Right hindlimb (tissue), 1 donor: ENCODE measurements at places on chromosomes 1 and 21.

GRCh38 chr1:207518608-207519236, 22.8 kb downstream of the CR1 start:
- DNase-seq: no peak

DNA sequence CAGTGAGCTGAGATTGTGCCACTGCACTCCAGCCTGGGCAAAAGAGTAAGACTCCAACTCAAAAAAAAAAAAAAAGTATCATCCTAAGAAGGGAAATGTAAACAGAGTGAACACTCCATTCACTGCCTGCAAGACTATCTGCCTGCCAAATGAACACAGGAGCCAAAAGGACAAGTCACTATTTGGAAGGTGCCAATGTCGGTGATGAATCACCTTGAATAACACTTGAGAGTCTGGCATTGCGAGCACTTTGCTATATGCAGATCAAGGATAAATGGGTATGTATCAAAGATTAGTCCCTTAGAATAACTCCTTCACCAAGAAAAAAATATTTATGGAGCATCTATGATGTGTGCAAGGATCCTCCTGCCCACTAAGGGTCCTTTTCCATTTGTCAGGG, 6.6 kb downstream of the UBR4 start:
- DNase-seq: no peak

GRCh38 chr1:196649990-196650389, 1.9 kb upstream of the CFH start:
- DNase-seq: no peak

DNA sequence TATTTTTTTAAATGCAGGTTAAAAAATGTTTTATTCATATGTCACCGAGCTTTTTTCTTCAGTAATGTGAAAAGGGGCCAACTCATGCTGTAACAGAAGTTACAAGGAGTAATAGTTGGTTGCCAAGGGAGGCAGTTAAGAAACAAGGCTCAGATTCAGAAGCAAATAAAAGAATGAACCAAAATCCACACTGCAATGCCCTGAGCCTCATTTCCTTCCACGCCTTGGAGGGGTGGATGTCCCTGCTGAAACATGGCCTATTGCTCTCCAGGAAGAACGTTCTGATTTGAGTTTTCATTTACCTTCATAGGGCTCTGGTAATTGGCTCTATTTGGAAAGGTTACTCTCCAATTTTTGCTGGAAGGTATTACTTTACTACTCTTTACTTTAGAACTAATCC, 24.4 kb downstream of the ALG14 start:
- peak; percentile 45 for DNase-seq

DNA sequence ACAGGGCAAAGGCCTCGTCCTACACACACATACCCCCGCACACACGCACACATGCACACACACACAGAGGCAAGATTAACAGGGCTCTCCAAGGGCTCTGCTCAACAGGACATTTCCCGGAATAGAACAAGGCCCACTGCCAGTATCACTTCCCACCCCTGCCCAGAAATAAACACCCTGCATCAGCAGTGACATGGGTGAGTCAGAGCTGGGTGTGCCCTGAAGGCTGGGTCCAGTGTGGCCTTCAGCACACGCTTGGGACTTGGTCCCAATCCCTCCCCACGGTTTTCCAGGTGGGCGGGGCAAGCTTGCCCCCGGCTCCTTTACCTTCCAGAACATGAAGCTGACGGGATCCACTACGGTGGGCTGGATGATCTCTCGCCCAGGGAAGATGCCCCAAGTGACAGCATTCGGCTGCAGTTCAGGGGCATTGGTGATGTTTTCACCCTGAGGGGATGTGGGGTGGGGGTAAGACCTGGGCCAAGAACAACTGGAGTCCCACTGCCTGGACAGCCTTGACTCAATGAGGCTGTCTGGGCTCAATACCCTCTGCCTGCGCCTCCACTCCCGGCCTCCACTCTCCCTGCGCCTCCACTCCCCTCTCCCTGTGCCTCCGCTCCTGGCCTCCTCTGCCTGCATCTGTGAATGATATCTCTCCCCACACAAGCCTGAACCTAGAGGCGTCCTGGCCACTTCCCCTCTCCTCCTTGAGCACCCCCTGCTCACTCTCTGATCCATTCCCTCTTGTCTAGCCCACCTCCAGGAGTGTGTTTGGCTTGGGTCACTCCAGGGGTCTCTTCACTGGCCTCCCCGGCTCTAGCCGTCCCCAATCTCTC, 14.7 kb downstream of the MTHFR start:
- peak; percentile 80 for DNase-seq

GRCh38 chr21:26593800-26594199, 20.7 kb upstream of the CYYR1 start:
- DNase-seq: no peak

DNA sequence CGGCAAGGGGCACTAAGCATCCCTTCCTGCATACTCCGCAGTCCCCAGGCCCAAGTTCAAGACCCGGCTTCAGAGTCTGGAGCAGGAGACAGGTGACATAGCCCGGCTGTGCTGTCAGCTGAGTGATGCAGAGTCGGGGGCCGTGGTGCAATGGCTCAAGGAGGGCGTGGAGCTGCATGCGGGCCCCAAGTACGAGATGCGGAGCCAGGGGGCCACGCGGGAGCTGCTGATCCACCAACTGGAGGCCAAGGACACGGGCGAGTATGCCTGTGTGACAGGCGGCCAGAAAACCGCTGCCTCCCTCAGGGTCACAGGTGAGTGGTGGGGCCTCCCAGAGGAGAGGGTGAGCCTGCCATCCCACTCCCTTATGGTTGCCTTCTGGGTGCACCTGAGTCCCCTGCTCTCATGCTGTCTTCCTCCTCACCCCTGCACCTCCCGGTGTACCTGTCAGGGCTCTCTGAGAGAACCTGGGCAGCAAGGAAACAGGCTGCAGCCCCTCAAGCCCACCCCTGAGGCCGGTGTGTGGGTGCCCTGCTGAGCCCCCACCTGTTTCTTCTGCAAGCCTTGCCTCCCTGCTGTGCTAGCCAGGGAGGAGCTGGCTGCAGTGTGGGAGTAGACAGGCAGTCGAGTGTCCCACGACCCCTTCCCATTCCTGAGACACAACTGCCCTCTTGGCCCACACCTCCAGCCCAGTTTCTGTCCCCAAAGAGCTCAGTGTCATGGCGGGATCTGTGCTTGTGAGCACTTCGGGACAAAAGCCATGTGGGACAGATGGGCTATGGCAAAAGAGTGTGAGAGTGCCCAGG, 99.2 kb downstream of the TRIM11 start:
- no peak for DNase-seq

DNA sequence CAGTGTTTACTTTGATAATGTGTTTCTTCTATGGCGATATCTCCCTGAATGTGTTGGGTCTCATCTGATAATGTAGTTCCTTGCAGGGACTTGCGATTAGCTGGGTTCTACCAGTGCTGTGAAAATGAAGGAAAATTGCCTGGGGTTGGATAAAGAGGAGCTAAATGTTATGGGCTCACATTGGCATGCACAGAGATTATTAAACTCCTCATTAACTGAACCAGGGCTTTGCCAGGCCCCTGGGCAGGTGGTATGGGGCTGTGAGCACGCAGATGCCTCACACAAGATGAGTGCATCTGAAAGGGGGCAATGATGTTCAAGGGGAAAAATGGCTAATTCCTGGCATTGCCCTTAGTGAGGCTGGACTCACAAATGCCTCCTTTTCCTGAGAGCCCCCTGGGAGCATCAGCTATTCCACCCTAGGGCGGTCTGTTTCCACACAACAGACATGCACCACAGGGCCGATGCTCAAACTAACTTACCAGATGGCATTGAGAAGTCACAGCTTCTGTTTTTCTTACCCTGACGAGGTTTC, 321.1 kb downstream of the SEC16B start:
- DNase-seq: no peak

DNA sequence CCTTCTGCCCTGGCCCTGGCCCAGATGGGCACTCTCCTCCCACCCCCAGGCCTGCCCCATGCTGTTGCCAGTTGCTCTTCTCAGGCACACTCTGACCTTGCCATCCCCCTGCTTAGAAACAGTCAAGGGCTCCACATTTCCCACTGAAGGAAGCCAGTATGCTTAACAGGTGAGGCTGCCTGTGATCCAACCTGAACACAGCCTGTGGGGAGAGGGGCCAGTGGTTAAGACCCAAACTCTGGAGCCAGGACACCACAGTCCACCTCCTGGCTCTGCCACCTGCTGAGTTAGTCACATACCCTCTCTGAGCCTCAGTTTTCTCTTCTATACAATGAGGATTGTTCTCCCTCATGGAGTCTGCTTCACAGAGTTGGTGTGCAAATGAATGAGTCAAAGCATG, 526.9 kb downstream of the MATN1 start:
- DNase-seq: no peak

GRCh38 chr1:219660666-219661463, 48.0 kb upstream of the ZC3H11B start:
- peak; percentile 96 for DNase-seq

DNA sequence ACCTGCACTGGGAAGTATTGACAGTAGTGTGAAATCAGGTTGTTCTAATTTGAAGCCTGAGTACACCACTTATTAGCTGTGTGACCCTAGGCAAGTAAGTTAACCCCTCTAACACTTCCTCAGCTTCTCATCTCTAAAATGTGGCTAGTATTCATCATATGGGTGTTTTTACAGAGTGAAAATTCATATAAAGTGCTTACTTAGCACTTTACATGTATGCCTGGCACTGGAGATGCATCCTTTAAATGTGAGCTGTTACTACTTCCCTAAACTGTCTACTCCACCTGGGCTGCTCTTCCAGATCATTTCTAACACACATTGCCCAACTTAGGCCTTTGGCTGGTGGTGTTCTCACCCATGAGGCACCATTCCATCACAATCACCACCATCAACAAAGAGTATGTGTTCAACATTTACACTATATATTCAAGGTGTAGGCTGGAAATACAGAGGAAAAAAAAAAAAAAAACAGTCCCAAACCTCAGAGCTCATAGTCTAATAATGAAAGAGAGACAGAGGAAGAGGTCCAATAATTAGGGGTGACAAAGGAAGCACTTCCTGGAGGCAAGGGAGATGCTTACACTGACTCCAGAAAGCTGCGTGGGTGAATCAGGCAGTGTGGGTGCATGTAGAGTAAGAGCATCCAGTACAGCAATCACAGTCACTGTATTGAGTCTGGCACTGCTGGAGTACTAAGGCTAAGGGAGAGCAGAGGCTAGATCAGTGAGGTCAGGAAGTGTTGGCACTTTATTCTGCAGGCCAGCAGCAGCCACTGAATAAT, 3.6 kb downstream of the STX6 start:
- DNase-seq: no peak

- DNase-seq: peak; percentile 90
Observed at GRCh38 chr1:67053785-67054772, at the start of gene SLC35D1. TSS of gene SLC35D1 (minus strand) at chr1:67054148. CDS start at chr1:67054013, 135 bp downstream.

DNA sequence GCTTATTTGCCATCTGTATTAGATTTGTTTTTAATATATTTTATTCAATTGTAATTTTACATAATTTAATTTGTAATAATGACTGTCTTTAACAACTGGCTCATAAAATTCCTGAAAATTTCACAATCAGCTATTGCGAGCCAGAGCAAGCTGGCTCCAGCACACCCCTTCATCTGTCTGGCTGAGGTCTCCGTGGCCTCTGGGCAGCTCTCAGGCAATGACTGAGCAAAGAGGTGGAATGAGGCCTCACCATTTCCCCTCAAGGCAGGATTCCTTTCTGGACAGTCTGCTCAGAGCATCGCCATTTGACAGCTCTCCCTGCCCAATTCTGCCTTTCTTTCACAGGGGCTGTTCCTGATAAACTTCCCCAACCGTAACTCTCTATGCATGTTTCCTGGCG, 5.8 kb upstream of the KANK4 start:
- no peak for DNase-seq

- no peak for DNase-seq
Observed at GRCh38 chr1:60563777-60564535, 490.4 kb upstream of the C1orf87 start.

- no peak for DNase-seq
Observed at GRCh38 chr1:27179379-27179778, 24.5 kb upstream of the SLC9A1 start.

DNA sequence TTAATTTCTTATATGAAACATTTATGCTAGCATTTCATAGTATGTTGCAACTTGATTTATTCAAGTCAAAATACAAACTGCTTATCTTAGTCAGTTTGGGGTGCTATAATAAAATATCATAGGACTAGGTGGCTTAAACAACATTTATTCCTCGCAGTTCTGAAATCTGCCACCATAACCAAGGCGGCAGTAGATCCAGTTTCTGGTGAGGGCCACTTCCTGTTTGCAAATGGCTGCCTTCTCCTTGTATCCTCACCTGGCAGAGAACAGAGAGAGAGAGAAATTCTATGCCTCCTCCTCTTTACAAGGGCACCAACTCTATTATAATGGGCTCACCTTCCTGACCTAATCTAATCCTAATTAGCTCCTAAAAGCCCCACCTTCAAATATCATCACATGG, 76.1 kb upstream of the RGS2 start:
- no peak for DNase-seq

DNA sequence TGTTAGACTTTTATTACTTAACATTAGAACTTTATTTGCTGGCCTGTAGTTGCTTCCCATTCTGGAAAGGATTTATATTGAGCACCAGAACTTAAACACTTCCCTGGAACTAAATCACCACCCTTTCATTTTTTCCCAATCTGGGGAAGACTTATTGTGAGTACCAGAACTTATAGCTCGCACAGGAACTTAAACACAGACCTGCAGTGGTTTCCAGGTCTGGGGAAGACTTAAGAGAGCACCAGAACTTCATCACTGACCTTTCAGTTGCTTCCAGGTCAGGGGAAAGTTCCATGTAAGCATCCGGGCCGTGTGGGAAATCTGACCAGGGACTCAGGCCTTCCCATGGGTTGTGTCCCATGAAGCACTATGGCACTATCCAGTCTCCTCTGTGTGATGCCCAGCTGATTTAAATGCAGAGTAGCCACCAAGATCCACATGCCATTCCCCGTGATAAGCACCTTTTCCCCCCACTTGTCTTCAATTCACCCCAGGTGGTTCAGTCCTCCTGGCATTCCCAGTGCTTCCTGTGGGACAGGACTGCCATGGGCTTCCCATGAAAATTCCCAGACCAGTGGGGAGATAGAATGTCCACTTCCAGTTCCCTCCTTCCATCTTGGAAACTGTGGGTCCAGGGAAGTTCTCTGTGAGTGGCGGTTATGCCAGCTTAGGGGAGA, 48.9 kb downstream of the C4BPA start:
- DNase-seq: no peak

DNA sequence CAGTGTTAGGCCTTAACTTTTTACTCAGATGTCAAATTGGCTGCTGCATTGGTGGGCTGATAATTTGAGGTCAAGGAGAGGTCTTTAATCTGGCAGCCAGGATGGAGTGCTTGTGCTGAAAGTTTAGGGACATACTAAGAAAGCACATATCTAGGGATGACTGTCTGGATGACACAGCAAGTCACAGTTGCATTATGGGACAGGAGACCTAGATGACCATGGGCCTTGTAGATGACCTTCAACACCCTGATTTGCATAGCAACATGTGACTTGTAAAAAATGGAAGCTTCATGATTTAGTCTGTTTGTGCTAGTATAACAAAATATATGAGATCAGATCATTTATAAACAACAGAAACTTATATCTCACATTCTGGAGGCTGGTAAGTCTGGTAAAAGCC, 18.0 kb upstream of the HSD3B2 start:
- no peak for DNase-seq

- DNase-seq: no peak
Observed at GRCh38 chr1:6750490-6750889, 34.8 kb upstream of the CAMTA1 start.
